ENCODE measurements at places on chromosomes 6 and 20.

DNA sequence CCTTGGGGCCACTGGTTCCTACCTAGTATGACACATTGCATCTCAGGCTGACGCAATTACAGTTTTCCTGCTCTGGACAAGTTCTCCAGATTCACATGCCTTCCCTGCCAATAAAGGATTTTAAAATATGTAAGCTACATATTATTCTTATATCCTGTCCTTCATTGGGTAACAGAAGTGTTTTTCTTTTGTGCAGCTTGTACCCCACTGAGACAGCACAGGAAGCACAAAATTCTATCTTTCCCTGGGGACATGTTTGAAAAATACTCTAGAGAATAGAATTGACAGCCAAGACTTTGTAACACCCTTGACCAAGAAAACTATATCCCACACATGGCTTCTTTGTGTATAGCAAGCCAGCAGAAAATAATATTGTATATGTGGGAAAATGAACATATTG lies 456.8 kb downstream of the MAFB start:
- DNase-seq, result no peak

- DNase-seq, result no peak
Measured at GRCh38 chr6:105882121-105882803, 203.9 kb upstream of the PRDM1 start.

DNA sequence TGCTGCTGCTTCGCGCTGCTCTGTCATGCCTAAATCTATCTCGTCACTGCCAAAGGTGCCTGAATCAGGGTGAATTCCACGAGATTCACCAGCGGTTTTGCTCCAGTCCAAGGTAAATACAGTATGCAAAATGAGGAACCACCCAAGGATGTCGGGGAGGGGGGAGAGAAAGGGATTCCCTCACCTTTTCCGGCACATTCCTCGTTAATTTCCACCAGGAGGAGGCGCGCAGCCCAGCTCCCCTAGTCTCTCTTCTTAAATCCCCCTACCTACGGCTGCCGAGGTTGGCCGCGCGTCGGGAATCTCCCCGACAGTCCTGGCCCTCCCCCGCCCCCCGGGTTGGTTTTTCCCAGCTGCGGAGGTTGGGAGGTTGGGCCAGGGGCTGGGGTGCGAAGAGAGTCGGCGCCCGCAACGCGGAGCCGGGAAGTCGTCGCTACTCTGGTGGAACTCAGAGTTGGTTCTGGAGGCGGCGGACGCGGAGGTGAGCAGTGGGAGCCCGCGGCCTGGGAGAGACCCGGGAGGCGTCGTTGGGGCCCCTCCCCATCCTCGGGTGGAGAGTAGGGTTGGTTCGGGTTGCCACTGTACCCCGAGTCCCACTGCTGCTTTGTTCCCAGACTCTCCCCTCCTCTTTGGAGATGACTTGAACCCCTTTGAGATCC lies at the start of gene TPBG:
TPBG (plus strand) TSS at position 390 of the 659 bp plus-strand sequence. CDS start 1,145 bp downstream, outside the sequence.
- DNase-seq, result peak; percentile 11

- no peak for DNase-seq
Measured at GRCh38 chr6:159984268-159984786, 15.4 kb downstream of the IGF2R start.

DNA sequence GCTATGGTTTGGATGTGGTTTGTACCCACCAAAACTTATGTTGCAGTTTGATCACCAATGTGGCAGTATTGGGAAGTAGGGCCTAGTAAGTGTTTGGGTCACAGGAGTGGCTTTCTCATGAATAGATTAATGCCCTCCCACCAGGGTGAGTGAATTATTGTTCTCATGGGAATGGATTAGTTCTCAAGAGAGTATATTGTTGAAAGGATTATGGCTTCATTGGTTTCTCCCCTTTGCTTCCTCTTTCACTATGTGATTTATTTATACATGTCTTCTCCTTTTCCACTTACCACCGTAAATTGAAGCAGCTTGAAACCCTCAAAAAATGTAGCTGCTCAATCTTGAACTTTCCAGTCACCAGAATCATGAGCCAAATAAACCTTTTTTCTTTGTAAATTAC lies 10.8 kb downstream of the UFL1 start:
- no peak for DNase-seq

DNA sequence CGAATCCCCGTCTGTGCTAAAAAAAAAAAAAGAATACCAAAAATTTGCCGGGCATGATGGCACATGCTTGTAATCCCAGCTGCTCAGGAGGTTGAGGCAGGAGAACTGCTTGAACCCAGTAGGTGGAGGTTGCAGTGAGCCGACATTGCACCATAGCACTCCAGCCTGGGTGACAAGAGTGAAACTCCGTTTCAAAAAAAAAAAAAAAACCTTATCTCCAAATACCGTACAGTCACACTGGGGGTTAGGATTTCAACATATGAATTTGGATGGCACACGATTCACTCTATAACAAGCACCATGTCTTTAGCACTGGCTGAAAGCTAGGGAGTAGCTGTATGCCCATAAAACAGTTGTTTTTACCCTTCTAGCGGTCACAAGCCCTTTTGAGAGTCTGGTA lies 3.8 kb downstream of the SMIM13 start:
- no peak for DNase-seq

DNA sequence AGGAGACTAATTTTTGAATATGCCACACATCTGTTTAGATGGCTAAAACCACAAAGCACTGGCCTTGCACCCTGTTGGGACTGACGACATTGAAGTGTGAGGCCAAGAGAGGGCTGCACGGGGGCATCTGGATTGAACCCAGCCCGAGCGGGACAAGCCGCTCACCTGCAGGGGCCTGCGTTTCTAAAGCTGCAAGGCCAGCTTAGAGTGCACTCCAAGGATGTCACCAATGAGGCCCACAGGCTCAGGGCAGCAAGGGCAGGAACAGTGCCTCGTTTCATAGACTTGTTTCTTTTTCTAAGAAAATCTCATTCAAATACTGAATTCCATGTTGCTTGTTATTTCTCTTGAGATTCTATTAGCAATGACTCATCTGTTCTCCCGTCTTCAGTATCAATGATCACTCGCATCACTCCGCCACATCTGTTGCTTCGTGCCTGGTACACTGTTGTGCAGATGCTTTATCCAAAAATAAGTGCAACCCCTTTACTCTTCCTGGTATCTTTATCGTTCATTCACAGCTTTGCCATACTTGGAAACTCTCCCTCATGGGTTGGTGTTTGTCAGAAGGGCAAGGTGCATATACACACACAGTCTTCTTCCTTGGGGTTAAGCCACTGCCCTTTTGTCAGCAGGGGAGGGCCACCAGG lies 120.1 kb downstream of the IRF4 start:
- DNase-seq, result no peak

DNA sequence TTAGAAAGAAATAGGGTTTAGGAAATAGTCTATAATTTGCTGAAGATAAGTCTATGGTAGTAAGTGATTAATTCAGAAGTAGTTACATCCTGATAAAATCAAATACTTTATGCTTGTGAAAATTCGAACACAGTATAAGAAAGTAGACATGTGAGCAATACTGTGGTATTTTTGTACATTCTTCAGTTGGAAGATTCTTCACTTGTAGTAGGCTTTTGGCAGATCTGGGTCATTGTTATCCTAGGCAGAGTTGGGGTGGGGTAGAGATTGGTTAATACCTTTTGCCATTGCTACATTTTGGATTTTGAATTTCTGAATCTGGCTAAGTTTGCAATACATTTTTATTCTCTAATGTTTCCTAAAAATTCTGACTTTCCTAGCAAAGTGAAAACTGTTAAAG lies 197.5 kb downstream of the BCKDHB start:
- no peak for DNase-seq

DNA sequence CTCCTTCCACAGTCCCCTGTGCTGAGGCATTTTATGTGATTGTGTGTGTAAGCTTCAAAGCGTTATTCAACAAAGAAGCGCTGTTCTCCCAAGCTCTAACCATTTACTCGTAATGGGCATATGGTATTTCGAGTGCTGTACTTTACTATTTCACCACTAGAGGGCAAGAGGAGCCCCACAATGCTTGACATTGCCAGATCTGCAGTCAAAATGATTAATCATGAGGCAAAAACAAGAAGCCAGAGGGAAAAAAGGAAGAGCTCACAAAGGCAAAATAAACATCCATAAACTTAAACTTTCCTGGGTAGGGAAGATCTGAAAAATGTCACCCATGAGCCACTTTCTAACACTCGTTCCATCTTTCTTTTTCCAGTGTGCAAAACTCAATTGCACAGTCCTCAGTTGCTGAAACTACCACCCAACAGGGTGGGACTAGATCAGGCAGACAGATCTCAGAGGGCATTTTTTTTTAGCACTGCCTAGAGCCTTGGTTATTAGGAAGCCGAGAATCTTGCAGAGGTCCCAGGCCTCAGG lies 215.0 kb upstream of the PLCB4 start:
- DNase-seq, result no peak

DNA sequence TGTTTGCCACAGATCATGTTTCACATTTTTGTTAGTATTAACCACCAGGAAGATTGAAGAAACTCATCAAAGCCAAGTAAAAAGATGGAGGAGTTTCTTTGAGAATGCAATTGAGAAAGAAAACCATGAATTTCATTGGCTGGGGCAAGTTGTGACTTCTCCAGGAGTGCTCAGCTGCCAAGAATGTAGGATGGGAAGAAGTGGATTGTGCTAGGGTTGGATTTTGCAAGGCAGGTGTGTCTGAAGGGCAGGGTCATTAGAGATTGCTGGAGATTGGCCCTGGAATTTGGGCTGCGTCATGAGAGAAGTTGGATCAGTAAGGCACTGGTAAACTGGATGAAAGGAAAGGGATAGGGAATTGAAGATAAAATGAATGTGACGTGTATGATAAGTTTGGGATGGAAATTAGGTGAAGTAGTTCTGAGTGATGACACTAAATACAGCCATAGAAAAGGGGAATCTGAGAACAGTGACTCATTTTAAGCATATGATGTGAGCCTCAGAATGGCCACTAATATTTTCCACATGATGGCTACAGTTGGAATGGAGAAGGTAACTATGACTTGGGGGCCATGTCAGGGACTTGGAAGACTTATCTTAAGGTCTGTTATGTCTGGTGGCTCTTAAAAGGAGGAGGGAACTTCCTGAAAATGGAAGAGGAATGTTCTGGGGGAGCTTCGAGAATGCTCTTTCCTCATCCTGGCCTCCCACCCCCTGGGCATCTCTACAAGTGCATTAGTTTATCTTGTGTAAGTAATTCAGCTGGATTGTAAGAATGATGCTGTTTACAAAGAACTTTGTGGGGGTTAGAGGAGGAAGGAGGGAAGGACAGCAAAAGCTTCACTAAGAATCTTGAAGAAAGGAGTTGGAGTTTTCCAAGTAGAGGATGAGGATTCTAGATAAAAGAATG lies 27.8 kb upstream of the ERVFRD-1 start:
- no peak for DNase-seq

DNA sequence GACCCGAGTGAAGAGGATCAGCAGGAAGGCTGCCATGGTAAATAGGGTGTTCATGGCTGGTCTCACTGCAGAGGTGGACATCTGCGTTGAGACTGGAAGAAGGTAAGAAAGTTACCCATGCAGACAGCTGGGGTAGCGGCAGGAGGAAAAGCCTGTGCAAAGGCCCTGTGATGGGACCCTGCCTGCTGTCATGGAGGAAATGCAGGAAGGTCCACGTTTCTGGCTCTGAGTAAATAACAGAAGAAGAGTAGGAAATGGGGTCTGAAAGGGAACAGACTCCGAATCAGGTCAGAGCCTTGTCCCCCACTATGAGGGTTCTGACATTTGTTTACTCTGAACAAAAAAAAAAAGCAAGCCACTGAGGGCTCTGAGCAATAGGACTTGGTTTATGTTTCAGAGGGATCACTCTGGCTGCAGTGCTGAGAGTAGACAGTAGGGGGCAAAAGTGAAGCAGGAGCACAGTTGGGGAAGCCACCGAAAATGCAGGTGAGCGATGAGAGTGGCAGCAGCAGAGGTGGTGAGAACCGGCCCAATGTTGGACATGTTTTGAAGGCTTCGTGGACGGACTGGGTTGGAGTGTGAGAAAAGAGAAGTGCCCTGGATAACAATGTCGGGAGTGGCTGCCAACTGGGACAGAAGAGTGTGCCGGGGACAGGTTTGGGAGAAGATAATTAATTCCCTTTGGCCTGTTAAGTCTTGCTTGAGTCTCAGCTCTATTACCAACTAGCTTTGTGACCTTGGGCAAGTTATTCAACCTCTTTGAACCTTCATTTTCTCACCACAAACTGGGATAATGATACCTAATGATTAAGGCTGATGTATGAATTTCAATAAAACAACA lies 57.9 kb upstream of the MAP7 start:
- DNase-seq, result peak; percentile 85

DNA sequence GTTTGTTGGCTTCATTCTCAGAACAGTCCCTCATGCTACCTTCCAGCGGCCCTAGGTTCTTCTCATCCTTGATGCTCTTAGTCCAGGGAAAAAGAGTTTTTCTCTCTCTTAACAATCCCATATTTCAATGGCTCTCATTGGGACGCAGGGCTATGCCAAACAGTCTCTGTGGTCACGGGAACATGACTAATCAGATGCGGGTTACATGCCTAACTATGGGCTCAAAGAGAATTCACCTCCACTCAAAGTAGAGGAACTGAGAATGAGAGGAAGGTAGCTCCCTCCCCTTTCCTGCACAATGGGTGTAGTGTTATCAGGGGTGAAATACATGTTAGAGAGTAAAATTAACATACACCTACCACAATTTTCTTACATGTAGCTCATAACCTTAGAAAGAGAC lies 18.1 kb upstream of the ATRN start:
- DNase-seq, result no peak

DNA sequence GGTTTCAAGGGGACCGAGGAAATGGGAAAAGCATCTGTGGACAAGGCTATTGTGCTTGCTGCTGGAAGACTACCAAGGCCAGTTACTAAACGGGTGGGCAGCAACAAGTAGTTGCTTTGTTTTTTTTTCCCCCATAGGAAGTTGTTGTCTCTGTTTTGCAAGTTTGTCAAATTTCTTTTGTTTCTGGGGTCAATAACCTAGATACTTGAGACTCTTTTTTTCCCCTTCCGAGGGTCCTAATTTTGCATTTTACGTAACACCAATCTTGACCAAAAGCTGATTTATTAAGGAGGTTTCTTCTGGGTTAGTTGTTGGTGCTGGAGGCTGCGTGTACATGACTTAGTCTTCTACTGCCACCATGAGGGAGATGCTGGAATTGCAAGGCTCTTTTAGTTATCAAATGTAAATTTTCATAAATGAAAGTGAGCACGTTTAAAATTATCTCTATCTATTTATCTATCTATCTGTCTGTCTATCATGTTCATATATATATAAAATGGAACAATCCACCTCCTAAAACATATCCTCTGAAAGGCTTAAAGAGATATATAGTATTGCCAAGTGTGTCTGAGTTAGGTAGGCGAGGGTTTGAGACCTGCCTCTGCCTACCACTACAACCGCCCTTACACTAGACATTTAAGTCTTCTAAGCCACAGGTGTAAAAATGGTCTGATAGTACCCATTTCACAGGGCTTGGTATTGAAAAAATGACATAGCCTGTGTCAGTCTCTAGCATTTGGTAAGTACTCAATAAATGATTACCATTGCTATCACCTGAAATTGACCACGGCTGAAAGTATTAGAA lies 60.2 kb downstream of the GCLC start:
- DNase-seq, result peak; percentile 58
